ENCODE measurements at places on chromosomes 7 and 10.

- DNase-seq = no peak
These were observed 674.4 kb downstream of the PHTF2 start for GRCh38 chr7:78473021-78473420.

DNA sequence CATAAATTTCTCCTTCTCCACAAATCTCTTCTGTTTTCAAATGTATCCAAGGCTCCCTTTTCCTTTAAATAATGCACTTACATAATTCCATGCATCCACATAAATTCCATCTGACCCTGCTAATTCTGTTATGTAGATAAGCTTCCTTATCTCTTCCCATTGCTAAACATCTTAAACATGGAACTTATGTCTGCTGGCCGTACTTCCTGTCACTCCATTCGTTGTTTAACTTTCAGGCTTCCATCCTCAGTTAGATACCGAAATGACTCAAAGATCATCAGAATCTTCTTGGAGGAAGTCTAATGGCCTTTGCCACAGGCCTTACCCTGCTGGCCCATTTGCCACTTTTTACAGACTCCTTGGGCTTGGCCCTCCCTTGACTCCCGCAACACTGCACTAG lies 330.9 kb downstream of the GFRA1 start:
- no peak for DNase-seq

DNA sequence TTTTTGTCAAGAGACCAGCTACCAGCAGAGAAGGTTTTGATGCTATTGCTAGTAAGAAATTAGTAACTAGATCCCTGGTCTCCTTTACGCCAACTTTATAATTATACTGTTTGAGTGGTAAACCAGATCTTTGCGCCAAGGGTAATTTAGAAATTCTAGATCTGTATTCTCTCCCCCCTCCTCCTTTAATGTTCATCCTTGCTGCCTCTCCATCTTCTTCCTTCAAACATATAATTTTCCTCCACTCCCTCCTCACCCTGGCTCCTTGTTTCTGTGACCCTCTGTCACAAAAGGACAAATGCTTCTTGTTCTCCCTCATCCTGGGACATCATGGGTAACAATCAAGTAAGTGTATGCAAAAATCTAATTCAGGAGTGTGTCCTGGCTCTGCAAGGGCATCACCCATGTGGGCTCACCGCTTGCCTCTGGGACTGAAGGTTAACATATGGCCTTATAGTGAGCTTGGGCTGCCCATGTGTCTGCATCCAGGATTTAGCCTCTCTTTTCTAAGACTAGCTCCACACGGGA lies 121.2 kb downstream of the BAMBI start:
- DNase-seq = no peak

- DNase-seq = no peak
These were observed 143.7 kb downstream of the EGFR start for GRCh38 chr7:55162476-55162875.

DNA sequence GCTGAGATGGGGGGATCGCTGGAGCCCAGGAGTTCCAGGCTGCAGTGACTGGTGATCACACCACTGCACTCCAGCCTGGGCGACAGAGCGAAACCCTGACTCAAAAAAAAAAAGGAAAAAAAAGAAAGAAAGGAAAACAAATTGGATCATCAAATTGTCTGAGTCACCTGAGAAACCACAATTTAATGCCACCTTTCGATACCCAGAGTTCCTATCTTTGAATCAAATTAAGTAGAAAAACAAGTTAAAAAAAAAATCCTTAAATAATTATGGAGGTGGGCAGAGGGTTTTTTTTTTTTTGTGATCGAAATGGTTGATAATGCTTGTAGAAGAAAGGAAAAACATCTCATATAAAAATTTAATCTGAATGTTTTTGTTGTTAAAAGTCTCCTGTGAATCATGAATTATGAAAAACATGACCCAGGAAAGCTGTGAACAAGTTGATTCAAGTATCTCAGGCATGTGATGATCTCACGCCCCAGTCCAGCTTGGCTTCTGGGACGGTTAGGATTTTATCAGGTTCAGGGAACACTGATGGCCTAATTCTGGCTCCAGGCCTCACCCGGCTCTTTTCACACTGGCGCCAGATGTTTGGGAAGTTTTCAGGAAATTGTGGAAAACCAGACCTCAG lies 25.3 kb upstream of the CUX1 start:
- DNase-seq = no peak

DNA sequence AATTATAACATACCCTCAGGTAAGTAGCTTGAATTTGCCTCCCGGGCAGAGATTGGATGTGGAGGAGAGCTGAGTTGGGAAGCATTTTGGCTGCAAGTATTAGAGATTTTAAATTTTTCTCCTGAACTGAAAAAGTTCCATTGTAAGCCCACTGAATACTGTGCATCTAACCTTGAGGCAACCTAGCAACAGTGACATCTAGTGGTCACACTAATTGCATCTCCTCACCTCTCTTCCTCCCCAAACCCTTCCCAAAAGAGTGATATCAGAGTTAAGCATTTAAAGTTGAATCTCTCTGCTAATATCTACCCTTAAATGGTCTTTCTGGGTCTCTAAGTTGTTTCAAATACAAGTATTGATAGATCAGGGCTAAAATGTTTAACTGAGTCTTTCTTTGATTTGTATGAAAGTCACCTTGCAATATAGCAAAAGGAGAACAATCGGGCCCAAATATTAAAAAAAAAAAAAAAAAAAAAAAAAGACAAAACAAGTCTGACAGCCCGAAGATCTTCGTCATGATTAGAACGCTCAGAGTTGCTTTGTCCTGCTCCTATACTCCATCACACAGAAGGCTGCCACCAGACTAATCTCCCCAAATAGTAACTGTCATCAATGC lies 40.4 kb upstream of the DLX5 start:
- peak; percentile 25 for DNase-seq

DNA sequence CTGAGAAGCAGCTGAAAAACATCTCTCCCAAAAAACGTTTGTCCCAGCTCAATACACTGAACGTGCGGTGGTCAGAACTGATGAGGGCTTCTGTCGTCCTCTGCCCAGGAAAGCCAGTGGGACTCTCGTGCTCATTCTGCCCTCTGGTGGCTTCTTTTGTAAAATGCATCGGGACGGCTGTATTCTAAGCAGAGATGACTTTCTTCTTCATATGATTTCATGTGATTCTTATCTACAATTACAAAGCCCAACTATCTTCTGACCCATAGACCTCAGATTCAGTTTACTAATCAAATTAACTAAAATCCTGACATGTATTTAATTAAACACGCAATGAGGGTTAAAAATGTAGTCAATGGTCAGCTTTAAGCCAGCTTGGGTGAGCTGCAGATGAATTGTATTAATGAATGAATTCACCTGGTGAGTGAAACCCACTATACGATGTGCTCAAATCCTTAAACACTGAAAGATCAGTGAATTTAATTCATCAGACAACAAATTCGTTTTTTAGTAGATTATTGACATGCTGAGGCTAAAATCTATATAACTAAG lies 117.6 kb upstream of the FAM204A start:
- peak; percentile 33 for DNase-seq

- DNase-seq = no peak
These were observed 133.5 kb downstream of the CHN2 start for GRCh38 chr7:29328045-29328444.

- no peak for DNase-seq
These were observed 543.5 kb upstream of the ADARB2 start for GRCh38 chr10:2280713-2281300.

GRCh38 chr7:25151773-25152172 lies 26.7 kb upstream of the CYCS start:
- DNase-seq = no peak

DNA sequence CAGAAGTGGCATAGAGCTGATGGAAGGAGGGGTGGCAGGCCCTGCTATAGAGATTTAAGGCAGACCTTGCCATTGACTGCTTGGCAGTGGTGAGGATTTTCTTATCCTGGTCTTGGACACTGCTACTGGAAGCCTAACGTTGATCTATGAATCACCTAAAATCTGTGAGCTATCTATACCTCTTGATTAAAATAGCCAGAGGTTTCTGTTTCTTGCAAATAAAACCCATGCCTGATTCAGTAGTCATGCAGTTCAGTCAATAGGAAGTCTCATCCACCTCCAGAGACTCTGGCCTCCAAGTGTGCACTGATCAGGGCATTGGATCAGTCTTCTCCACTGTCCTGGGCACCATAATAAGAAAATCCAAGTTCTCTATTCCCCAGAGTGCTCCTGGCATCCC lies 286.5 kb downstream of the PTEN start:
- DNase-seq = no peak

GRCh38 chr7:74505471-74506324 lies 52.0 kb downstream of the GTF2IRD1 start:
- no peak for DNase-seq

GRCh38 chr7:127628445-127628844 lies 10.5 kb upstream of the PAX4 start:
- no peak for DNase-seq

DNA sequence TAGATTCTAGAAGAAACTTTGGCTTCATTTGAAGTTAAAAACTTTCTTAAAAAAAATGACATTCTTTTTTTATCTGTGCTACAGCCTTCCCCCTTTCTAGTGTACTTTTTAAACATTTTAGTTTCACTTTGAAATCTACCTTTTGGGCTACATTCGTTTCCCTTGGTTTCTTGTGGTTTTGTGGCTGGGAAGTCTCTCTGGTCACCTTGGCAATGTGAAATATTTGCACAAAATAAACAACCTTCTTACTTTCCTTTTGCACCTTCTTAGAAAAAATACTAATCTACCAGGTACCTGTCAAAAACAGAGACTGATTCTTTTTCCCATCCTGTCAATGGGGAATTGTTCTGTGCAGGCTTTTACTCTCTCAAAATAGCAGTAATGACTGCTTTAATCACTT lies 350.2 kb downstream of the GATA3 start:
- peak; percentile 92 for DNase-seq

DNA sequence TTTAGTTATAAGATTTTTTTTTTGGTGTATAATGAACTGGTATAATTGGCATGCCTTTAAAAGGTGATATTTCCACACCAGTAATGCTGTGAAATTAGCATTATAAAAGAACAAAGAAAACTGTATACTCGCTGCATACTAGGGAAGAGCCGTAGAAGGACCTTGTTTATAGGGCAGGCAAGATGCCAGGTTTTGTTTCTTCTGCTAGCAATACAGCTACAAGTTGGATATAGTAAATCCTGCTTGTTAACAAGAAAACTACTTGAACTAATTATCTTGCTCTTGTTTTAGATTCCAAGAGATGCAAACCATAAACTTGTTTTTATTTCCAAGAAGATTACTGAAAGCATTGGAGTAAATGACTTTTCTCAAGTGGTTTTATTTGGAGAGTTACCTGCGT lies 1.9 kb downstream of the DNAH11 start:
- no peak for DNase-seq

GRCh38 chr10:34205452-34205851 lies 609.6 kb downstream of the PARD3 start:
- DNase-seq = no peak

DNA sequence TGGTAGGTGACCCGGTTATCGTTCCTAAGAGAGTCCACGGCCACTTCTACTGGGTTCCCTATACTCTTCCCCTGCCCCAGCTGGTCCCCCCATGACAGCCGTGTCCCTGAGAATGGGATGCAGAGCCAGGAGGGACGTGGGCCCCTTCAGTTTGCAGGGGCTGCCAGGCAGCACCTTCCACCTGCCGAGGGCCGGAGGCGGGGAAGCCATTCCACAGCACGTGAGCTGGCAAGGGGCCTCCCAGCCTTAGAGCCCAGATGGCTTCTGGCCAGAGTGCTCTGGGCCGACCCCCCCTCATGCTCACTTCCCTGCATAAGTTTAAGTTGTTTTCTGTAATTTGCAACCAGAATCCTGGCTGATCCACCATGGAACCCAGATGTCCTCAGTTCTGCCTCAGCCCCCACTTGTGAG lies 39.0 kb downstream of the DIP2C start:
- DNase-seq = no peak

DNA sequence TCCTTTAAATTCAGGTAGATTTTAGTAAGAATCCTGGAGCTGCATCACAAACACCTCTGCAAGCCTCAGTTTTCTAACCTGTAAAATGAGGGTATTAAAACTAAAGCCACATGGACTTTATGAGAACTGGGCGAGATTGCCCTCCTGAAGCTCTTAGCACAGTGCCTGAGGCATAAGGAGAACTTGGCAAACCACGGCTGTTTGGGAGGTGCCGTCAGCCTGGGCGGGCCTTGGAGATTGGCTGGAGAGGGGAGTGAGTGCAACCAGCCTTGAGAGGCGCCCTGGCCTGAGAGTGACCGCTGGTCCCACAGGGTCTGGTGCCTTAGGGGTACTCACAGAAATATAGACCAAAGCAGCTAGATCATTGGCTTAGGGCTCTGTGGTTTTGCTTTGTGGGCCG lies 5.4 kb upstream of the TNS3 start:
- DNase-seq = no peak

- peak; percentile 83 for DNase-seq
These were observed 14.8 kb downstream of the ADAM8 start for GRCh38 chr10:133261726-133262325.

GRCh38 chr10:3375505-3375904 lies 202.9 kb upstream of the PITRM1 start:
- DNase-seq = no peak

GRCh38 chr10:22573820-22574569 lies 140.4 kb downstream of the PIP4K2A start:
- peak; percentile 40 for DNase-seq

- DNase-seq = no peak
These were observed 84.5 kb upstream of the WNT16 start for GRCh38 chr7:121244120-121244870.

- no peak for DNase-seq
These were observed 594.5 kb upstream of the DPP6 start for GRCh38 chr7:153457746-153458145.

DNA sequence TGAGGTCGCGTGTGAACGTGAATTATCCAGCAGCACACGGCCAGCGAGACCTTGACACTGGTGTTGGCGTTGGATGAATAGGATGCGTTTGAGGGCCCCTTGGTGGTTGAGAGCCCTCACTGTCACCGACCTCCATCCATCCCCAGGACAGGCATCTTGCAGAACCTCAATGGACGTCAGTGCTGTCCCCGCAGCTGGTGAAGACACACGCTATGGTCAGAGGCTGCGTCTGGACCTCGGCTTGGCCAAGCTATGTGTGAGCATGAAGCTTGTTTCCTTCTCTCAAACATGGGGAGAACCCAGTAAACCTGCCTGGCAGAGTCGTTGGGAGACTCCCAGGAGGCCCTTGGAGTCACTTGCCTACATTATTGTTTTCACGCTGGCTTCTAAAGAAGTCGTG lies 229.2 kb downstream of the ADARB2 start:
- no peak for DNase-seq

GRCh38 chr7:99244939-99245338 lies 27.7 kb upstream of the MYH16 start:
- DNase-seq = no peak

- no peak for DNase-seq
These were observed 967 bp downstream of the ELFN1 start for GRCh38 chr7:1670894-1671593.

GRCh38 chr7:156460858-156461627 lies 179.5 kb upstream of the RNF32 start:
- no peak for DNase-seq

DNA sequence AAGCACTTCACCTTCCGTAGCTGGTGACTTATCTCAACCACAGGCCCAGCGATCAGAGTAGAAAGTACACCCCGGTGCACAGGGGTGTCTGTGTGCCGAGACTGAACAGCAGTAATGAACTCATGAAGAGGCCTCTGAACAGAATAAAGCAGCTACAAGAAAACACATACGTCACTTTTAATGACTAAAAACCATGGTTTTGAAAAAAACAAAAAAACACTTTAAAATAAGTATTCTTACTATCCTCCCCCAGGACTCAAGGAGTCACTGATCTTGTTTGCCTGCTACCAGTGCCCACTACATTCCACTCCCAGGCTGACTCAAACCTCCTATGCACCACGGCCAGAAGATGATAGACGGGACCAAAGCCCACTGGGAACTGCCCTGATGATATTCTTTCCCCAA lies 53.8 kb downstream of the NCAPG2 start:
- no peak for DNase-seq
